Vagina (tissue), 2 donors: ENCODE measurements at places on chromosomes 12 and 14.

DNA sequence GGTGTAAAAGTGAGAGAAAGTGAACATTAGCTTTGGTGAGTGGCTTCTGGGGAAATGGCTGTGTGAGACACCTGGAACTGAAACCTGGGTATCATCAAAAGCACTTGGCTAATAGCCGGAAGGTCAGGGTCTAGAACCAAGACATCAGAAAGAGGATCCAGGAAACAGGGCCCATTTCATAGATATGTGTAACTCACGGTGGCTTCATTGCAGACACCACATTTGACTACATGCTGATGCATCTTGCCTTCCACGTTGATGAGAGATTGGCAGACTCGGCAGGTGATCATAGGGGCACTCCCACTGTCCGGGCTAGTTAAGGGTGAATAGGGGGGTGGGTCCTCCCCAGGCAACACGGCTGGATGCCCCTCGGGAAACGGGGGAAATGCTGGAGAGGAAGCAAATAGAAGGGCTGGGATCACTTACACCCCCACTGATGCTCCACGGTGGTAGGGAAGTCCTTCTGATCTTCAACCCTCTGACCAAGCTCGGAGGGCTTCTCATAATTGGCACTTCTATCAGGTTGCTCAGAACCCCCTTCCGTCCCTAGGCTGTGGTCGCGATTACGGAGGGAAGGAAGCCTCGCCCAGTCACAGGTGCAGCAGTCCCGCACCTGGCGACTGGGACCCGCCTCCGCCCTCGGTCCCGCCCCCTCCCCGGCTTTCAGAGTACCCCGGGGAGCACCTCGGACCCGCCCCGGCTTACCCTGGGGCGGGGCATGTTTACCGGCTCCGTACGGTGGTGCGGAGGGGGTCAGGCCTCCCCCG, 593 bp downstream of the PIP4P1 start:
- no peak for DNase-seq

DNA sequence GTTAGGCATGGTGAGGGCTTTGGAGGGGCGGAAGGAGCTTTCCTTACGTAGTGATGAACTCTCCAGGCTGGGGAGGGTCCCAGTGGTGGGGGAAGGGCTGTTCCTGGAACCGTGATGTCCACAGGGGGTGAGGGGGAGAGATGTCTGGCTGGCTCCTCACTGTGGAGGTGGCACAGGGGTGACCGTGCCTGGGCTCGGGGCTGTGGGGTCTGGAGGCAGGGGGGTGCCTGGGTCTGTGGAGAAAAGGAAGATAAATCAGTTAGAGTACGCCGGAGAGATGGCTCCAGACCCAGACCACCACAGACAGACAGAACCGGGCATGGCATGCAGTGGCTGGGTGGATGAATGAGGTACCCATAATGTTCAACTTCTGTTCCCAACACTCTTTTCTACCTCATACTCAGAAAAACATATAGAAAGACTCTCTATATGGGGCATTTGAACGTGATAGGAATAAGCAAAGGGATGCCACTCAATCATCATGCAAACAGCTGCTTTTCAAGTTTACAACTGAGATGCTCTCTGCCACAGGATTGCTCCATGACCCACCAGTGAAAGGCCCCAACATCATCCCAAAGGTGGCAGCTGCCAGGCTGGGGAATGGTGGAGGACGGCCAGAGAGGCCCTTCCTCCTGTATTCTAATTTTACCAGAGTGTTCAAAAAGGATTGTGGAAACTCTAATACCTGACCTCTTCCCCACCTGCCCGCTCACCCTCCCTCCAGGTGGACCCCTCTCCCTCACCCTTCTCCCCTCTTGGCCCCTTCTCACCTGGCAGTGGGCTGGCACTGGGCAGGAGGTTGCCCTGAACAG, 5.6 kb downstream of the MYL6 start:
- DNase-seq: no peak

DNA sequence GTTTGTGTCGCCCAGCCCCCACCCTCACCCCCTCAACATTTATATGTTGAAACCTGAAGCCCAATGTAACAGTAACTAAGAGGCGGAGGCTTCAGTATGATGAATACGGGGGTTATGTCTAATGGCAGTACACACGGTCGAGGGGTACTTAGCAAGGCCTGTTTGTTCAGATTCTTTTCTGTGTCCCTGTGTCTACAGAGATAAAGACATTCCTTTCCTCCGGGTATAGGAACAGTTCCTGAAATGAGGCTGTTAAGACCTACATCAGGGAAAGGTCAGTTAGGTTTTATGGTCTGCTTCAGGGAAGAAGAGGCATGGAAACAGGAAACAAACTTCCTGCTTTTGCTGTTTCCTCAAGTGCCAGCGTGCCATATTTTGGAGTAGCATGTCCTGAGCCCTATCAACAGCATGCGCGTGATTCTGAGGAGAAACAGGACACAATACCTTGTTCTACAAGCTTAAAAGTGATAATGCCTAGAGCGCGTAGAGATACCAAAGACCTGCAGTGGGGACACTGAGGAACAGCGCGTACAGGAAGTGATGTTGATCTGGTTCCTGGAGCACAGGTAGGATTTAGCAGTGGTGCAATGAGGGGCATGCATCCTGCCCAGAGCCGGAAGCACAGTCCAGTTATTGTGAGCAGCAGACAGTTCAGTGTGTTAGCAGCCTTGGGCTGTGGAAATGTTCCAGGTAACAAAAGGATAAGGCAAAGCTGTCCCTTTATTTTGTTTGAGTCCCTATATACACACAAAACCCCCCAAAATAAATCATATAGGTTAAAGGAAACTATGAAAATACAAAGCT, 47.2 kb downstream of the FGD4 start:
- DNase-seq: no peak

DNA sequence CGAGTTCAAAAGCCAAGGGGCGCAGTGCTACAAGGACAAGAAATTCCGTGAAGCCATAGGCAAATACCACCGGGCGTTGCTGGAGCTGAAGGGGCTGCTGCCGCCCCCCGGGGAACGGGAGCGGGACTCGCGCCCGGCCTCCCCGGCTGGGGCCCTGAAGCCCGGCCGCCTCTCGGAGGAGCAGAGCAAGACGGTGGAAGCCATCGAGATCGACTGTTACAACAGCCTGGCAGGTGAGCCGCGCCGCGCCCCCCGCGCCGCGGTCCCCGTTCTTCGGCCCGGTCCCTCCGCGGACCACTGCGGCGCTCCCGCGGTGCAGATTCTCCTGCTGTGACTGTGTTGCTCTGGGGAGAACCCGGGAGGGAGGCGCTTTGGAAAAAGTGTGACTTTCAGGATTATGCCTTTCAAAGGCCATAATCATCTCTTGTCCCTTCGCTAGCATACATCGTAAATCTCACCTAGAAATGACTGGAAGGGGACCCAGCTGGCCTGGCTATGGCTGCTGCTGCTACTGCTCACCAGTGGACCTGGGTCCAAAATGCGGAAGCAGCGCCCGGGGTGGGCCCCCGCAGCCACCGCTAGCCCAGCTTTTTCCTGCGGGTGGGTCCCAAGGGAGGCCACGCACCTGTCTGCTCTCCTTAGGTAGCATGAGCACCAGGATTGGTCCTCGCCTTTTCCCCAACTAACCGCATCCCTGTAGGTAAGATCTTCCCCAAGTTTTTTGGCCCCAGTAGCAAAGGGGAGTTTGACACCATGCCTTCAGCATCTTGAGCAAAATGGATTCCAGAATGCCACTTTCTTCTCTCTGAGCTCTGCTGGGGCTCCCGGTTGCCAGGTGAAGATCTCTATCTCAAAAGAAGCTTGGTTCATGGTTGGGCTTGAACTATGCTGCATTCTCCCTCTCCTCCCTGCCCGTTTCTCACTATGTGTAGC, 853 bp downstream of the TTC9 start:
- no peak for DNase-seq

DNA sequence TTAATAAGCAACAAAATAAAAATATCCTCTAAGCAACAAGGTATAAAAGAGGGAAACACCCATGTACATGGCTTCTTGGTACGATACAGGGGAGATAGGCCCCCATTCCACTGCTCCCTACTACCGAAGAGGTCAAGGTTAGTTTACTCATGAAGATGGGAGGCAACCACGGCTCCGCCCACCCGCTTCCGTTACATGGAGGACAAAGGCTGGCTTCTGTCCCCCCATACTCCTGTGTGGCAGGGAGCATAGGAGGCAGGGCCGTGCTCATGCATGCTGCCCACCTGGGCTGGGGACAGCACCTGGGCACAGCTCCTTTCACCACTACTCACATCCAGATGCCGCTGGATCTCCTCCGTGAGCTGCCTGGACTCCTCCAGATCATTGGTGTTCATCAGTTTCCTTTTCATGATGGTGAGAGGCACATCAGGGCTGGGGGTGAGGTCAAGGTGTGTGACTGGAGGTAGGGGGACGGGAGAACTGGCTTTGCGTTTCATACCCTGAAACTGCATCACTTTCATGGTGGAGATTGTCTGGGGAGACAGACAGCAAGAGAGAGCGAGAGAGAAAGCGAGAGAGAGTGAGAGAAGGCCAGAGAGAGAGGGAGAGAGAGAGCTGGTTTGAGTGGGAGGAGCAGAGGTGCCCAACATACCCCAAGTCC, 39.0 kb downstream of the LGMN start:
- no peak for DNase-seq

GRCh38 chr14:81208489-81208888, 12.3 kb downstream of the GTF2A1 start:
- DNase-seq: no peak

DNA sequence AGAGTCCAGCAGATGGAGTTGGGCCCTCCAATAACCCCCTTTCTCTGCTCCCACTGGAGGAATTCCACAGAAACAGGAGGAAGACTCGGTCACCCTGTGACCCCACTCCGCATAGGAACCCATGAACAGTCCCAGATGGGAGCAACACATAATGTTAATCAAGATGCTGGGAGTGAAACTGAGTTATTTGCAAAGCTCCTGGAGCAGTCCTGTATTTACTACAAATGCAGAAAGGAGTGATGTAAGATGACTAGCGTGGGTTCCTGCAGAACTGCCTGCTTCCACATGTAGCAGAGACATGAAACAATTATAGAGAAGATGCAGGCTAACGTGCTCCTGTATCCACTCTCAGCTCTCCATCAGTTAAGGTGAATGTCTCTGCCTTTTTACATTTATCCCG, 274.7 kb downstream of the FOXN3 start:
- no peak for DNase-seq

DNA sequence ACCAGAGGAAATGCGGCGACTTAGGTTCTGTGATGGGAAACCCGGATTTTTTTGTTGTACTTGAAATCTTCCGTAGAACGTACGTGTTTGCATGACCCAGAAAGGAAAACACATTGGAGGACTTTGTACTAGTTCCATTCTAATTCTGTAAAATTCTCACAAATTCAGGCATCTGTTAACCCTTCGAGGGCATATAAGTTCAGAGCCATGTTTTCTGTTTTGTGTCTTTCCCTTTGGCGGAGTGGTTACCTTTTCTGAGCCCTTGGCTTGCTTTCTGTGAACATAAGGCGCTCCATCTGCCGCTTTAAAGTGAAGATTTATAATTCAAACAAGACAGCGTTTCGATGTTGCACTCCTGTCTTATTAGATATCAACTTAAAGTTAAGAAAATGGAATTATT, 34.2 kb downstream of the BICD1 start:
- no peak for DNase-seq

- DNase-seq: no peak
Observed at GRCh38 chr12:93317227-93317626, 60.5 kb upstream of the NUDT4 start.

DNA sequence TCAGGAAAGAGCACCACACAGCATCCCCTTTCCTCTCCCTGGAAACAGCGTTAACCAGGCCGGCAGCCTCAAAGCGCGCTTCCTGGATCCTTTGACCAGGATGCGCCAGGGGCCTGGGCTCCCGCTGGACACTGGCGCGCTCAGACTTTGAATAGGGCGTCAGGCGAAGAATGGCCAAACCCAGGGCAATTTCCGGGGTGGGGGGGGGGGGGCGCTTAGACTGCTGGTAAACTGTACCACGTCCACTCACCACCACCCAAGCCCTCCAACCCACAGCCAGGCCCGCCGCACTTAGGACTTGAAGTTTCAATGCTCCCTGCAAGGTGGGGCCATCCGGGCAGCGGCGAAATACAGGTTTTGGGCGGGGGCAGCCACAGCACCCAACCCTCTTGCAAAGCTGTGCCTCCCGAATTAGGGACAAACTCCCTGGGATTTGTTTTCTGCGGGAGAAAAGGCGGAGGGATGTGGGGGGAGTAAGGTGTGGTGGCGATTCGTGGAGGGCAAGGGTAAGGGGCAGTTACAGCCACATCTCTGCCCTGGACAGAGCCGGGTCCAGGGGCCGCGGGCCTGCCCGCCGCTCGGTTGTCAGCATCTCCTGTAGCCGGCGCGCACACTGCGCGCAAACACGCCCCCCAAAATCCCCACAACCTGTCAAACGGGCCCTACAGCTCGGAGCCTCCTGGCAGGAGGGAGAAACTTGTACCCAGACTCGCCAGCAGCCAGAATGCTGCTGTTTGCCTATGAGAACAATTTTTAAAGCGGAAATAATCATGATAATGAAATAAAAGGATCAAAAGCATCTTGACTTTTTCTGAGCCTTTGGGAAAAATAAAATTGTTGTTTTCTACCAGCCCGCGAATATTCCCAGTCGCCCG, 958 bp downstream of the RTN1 start:
- no peak for DNase-seq

DNA sequence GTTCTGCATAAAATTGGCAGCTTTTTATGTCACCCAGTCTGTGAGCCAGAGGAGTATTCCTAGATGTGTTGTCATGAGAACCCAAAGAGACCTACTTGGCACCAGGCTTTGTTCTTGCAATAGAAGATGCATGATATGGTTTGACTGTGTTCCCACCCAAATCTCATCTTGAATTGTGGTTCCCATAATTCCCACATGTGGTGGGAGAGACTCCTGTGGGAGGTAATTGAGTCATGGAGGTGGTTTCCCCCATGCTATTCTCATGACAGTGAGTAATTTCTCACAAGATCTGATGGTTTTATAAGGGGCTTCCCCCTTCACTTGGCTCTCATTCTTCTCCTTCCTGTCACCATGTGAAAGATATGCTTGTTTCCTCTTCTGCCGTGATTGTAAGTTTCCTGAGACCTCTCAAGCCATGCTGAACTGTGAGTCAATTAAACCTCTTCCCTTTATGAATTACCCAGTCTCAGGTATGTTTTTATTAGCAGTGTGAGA, 572.0 kb upstream of the ATP2B1 start:
- DNase-seq: no peak

DNA sequence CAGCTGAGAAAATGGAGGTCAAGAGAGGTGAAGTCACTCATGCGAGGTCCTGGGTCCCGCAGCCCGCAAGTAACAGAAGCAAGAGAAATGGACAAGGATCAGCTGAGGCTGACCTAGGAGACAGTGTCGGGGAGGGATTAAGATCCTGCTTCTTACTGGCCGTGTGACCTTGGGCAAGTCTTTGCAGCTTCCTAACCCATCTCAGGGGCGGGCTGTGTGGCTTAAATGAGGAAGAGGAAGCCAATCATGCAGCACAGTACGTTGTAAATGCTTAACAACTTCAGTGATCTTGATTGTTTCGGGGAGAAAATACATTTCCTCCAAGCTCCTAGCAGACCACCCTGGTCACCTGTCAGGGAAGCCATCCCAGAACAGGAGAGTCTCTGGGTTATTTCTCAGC, 7.1 kb upstream of the PGF start:
- DNase-seq: no peak
